Activated T-helper 2 cell treated with anti-CD3 and anti-CD28 coated beads, Interferon-gamma antibody, Interleukin-2, Interleukin-4, amounts not matched to agents 10 μg/mL and 5 μg/mL and 100 μg/mL, durations not matched to agents 14 hours and 24 hours and 36 hours (primary cell): ENCODE measurements at places on chromosomes 5 and 9. TPM values are rescaled to one million over a fixed set of nuclear protein-coding genes. Genes with fewer than 3 reads are reported as not detected.

DNA sequence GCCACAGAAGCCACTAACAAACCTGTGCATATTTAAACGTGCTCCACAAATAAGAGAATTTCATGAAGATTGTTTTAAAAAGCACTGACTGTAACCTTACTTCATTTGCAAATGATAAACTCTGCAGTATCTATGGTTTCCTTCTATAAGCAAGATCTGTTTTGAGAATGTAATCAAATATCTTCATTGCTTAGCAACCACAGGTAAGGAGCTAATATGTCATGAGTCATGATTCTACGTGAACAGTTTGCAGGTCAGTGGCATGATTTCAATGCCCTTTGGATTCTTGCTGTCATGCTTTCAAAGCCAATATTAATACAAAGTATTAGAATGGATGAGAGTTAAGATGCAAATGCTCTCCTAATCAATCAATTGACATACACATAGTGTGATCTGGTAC is 325.0 kb downstream of the EDIL3 start:
- DNase-seq, result no peak

GRCh38 chr9:81119591-81119990 is 569.8 kb downstream of the TLE1 start:
- DNase-seq, result no peak

GRCh38 chr5:147648597-147648996 is 133.9 kb downstream of the JAKMIP2 start:
- no peak for DNase-seq

- no peak for DNase-seq
Observed at GRCh38 chr5:6506611-6507010, 58.0 kb downstream of the UBE2QL1 start.

Gene C5orf15
- 63.7 and 66.7 TPM in 2 replicates for total RNA-seq

DNA sequence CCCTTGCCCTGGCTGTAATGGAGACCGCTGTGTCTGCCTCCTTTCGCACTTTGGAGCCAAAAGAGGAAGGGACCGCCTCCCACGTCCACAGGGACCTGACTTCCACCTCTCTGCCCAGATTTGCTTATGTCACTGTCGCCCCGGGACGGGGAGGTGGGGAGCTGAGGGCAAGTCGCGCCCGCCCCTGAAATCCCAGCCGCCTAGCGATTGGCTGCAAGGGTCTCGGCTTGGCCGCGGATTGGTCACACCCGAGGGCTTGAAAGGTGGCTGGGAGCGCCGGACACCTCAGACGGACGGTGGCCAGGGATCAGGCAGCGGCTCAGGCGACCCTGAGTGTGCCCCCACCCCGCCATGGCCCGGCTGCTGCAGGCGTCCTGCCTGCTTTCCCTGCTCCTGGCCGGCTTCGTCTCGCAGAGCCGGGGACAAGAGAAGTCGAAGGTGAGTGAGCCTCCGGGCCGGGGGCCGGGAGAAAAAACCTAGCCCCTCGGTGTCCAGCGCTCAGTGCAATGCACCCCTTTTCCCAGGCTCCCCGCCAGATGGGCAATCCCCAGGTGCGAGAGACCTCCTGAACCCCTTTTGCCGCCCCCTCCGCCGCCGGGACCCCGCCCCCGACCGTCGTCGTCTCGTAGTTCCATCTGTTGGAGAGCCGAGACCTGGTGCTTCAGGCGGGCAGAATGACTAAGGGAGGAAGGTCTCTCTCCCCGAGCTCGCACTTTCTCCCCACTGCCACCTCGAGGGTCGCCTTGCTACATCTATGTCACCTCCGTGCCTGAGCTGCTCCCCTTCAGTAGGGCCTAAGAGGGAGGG is at the start of gene GPX3:
Gene GPX3, plus strand, starts transcription at position 288 of the 807 bp plus-strand sequence. Its CDS starts 64 bp downstream, at position 352.
- DNase-seq, result no peak

Gene MARCHF11
- total RNA-seq, result not detected in 2 replicates

Gene UAP1L1
- 20.0 and 22.3 TPM in 2 replicates for total RNA-seq

DNA sequence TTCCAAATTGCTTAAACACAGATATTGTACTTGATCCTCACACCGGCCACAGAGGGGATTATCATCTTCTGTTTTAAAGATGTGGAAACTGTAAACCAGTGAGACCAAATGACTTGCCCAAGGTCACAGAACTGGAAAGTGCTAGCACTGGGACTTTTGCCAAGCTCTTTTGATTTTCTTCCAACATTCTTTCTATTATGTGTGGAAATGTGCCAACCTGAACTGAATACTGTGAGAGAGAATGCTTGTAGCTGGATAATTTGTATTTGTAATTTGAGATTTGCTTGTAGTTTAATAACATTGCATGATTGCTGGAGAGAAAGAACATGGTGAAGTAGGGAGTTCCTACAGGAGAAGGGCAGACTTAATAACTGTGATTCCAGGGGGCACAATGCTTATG is 977.9 kb upstream of the NUDT12 start:
- DNase-seq, result no peak

GRCh38 chr5:149854866-149855265 is 89.7 kb downstream of the PDE6A start:
- DNase-seq, result no peak

Gene CCDC183
- 0.11 TPM in 1 of 2 replicates, not detected in the other for total RNA-seq

Gene TMEM161B
- 31.1 and 32.7 TPM in 2 replicates for total RNA-seq

GRCh38 chr9:117734523-117735314 is 30.5 kb downstream of the TLR4 start:
- DNase-seq, result no peak

- no peak for DNase-seq
Observed at GRCh38 chr5:96297867-96298266, 135.2 kb downstream of the PCSK1 start.

Gene LHX2
- total RNA-seq, result not detected in 2 replicates

Gene SLC28A3
- 0.37 and 0.55 TPM in 2 replicates for total RNA-seq

Gene SURF1
- total RNA-seq, result 32.4 and 33.0 TPM in 2 replicates

Gene ZNF622
- total RNA-seq, result 41.4 and 42.3 TPM in 2 replicates

GRCh38 chr5:67620424-67621397 is 424.1 kb upstream of the CD180 start:
- no peak for DNase-seq

Gene TEX48
- total RNA-seq, result 0.41 and 0.68 TPM in 2 replicates

GRCh38 chr9:97695995-97696802 is 941 bp downstream of the XPA start:
- DNase-seq, result no peak

DNA sequence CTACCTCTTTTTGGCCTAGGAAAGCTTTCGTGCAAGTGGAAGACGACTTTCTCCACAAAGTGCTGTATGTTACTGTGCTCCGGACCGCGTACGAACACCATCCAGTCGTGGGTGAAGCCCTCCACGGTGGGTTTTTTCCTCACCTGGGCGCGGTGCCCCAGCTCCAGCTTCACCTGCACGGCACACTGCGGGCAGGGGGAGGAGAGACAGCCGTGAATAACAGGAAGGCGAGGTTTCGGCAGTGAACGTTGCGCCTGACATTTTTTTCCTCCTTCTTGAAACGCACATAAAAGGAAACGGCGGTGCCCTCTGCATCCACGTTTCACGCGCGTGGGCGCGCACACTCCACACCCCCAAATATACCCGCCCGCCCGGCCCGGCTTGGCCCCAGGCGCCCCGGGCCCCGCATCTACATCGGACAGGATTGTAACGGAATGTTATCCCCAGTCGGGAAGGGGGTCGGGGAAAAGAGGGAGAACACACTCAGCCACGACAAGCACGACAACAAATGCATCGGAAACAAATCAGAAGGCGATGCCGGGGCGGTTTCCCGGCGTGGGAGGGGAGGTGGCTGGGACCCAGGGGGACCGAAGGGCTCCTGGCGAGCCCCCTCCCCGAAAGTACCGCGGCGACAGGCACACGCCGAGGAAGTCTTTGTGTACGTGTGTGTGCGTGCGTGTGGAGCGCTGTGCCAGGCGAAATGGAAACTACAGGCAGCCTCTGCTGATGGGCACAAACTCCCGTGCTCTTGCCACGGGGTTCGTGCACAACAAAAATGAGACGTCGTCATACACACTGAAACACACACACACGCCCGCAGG is 1.4 kb downstream of the MLLT3 start:
- DNase-seq, result peak; percentile 24

- no peak for DNase-seq
Observed at GRCh38 chr9:128153060-128153946, 4.0 kb downstream of the LCN2 start.

Gene AHRR
- 33.3 and 34.9 TPM in 2 replicates for total RNA-seq

- DNase-seq, result no peak
Observed at GRCh38 chr5:52867809-52868208, 80.1 kb downstream of the ITGA1 start.

Gene ACER2
- 1.0 and 1.3 TPM in 2 replicates for total RNA-seq

GRCh38 chr9:14336244-14336643 is 22.3 kb upstream of the NFIB start:
- no peak for DNase-seq

DNA sequence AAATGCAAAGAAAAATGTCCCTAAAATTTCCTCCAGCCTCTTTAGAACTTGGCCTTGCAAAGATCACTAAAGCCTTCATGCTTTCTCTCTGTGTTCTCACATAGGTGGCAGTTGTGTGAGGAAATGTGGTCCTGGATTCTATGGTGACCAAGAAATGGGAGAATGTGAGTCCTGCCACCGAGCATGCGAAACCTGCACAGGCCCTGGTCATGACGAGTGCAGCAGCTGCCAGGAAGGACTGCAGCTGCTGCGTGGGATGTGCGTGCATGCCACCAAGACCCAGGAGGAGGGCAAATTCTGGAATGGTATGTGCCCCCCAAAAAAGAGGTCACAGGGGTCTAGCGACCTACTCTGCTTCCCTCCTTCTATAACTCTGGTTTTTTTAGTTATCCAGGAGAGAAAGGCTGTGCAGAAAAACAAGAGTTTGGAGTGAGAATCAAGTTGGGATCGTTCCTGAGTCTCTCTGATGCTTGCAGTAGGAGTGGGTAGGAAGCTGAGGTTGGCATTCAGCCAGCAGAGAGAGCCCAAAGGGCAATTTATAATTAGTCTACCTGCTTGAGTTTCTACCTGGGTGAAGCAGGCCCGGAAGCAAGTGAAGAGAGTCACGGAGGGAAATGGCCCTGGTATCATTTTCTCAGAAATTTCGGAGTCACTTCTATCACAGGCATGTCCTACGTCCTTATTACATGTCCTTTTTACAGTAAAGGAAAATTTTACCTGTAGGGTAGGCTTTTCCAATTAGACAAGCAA is 97.5 kb downstream of the RFK start:
- DNase-seq, result no peak

GRCh38 chr5:151083081-151083676 is 2.3 kb upstream of the TNIP1 start:
- peak; percentile 61 for DNase-seq

- DNase-seq, result peak; percentile 48
Observed at GRCh38 chr9:137277329-137278041, at the start of gene TOR4A. TSS of gene TOR4A (plus strand) at chr9:137277726. CDS start at chr9:137278690, 964 bp downstream.

DNA sequence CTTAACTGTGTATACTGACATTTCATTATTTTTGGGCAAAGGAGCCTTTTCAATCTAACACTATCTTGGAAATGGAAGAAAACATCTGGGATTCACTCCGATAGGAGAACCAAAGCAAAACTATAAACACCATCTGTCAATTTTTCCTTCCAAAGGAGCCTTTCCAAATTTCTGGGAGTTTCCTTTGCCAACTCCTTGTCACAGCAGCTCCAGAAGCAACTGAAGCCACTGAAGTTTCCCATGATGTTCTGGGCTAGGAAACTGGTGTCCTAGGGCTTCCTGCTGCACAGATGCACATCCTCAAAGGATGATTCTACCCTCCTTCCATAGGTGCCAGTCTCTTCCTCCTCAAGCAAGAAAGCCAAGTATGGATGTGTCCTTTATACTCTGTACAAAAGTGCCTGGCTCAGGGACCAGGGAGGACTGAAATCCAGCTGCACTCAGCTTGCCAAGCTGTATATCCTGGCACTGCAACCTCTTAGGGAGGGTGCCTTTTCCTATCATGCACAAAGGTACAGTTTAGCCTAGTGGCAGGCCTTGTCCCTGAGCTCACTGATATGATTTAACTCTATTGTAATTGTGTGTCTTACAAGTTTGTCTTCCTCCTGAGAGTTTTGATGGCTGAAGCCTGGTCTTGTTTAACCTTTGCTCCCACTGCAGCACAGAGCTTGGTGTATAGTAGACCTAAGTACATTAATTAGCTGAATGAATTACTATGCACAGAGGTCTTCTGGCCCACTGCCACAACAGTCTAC is 8.4 kb upstream of the UBAP1 start:
- DNase-seq, result no peak

DNA sequence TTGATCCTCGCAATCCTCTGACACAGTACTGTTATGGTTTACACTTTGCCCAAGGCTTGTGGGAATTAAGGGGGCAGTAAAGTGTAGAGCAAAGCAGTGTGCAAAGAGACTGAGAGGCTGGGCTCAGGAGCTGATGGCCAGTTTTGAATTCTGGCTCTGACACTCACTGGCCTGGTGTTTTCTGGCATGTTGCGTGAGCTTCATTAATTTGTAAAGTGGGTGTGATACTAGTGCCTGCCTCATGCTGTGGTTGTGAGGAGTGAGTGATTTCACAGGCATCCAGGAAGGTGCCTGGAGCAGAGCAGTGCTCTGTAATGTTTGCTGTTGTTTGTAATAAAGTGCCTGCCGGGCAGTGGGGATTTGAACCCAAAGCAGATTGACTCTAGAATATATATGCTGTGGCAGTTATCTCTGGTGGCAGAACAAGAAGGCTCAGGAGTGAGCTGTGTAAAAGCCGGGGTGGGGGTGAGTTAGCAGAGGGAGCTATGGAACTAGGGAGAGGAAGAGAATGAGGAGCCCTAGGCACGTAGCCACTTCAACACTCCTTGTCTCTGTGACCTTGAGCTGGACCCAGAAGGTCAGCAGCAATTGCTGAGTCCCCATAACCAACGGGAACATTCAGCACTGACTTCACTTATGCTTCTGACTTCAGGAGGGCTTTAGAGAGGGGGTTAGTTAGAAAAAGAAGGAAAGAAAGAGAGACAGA is 108.5 kb downstream of the DOCK2 start:
- no peak for DNase-seq

GRCh38 chr5:127697894-127698600 is 5.1 kb upstream of the CCDC192 start:
- DNase-seq, result no peak

GRCh38 chr9:80175286-80176150 is 603.8 kb downstream of the TLE4 start:
- DNase-seq, result no peak

GRCh38 chr5:38168029-38168428 is 90.3 kb upstream of the EGFLAM start:
- DNase-seq, result no peak

DNA sequence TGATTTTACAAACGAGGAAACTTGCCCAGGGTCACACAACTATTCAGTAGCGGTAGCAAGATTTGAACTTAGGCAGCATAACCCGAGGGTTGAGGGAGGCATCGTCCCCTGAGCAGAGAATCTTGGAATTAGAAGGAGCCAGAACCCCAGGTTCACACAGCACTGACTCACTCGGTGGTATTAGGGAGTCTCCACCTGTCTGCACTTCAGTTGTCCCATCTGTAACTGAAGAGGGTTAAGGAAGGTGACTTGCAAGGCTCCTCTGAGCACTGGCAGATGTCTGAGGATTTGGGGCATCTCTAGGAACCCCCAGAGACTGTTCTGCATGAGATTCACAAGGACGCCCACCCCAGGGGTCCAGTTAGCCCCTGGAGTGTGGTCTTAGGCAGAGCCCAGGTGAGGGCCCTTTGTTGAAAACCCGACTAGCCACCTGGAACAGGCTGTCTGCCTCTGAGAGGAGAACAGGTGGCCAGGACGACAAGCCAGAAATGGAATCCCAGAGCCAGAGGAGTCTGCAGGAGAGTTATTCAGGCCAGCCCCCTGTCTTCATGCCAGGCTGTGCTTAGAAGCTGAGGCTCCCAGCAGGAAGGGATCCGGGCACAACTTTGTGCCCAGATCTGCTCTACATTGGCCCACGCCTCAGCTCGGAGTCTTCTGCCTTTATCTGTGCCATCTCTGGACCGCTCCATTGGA is 50.0 kb upstream of the ORM1 start:
- DNase-seq, result no peak

Gene KCNV2
- not detected in 2 replicates for total RNA-seq
